ENCODE measurements at places on chromosomes 12 and 14. TPM values are rescaled to one million over a fixed set of nuclear protein-coding genes. Genes with fewer than 3 reads are reported as not detected.

Gene CPNE6
- 1.1 TPM for polyA plus RNA-seq

GRCh38 chr12:106139422-106140171 lies 843 bp upstream of the NUAK1 start:
- no peak for DNase-seq

DNA sequence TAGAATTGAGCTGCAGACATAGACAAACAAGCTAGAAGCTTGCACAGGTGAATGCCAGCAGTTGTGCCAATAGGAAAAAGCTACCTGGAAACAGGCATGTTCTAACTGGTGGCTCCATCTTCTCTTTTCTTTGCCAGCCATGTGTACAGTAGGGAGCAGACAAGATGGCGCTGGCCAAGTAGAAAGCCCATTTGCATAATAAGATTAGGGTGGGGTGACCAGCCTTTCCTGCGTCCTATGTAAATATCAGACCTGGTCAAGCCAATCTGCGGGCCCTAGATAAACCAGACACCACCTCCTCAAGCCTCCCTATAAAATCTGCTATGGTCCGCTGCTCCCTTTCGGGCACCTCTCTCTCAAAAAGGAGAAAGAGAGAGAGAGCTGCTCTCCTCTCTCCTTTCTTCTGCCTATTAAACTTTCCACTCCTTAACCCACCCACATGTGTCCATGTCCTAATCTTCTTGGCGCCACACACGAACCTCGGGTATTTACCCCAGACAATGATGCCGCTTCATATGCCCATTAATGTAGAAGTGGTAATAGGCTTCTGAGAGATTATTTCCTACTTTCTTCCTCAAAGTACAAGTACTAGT lies 201.0 kb downstream of the SLC25A21 start:
- no peak for DNase-seq

Gene BEGAIN
- polyA plus RNA-seq = not detected

Gene RPL10L
- not detected for polyA plus RNA-seq

Gene TAS2R20
- 0.56 TPM for polyA plus RNA-seq

GRCh38 chr14:36553656-36554260 lies 28.7 kb downstream of the NKX2-8 start:
- no peak for DNase-seq

Gene RFLNA
- polyA plus RNA-seq = 0.22 TPM

Gene CFAP54
- polyA plus RNA-seq = not detected

DNA sequence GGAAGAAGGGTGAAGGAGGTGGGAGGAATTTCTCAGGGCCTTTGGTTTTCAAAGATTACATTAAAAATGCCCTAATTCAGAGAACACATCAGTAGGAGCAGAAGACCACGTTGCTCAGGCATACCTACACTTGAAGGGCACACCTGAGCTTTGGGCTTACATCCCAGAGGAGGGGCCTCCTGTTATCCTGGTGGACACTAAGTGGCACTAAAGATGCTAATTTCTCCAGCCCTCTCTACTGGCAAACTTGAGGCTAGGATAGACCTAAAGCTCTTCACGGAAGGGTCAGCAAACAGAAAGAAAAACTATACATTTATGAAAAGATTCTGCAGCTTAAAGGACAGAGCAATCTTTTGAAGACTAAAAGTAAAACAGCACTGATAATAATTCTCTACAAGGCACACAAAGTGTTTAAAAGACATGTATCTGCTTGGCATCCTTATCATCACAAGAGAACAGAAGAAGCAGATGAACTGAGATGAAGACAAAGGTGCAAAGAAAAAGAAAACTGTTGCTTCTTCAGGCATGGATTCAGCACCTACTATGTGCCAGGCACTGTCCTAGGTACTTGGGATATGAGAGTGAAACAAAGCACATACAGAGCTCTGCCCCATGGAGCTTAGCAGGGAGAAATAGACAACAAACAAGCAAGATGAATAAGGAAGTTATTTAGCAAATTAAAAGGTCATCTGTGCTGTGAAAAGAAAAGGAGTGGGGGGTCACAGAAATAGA lies 137.5 kb downstream of the NUAK1 start:
- DNase-seq = no peak

Gene RPGRIP1
- polyA plus RNA-seq = 0.26 TPM

All from naive B cell (primary cell).